Activated T-helper 1 cell treated with anti-CD3 and anti-CD28 coated beads, Interleukin-2, amount 50 U/mL, for 16 hours (primary cell): ENCODE measurements at places on chromosomes 3 and 15.

DNA sequence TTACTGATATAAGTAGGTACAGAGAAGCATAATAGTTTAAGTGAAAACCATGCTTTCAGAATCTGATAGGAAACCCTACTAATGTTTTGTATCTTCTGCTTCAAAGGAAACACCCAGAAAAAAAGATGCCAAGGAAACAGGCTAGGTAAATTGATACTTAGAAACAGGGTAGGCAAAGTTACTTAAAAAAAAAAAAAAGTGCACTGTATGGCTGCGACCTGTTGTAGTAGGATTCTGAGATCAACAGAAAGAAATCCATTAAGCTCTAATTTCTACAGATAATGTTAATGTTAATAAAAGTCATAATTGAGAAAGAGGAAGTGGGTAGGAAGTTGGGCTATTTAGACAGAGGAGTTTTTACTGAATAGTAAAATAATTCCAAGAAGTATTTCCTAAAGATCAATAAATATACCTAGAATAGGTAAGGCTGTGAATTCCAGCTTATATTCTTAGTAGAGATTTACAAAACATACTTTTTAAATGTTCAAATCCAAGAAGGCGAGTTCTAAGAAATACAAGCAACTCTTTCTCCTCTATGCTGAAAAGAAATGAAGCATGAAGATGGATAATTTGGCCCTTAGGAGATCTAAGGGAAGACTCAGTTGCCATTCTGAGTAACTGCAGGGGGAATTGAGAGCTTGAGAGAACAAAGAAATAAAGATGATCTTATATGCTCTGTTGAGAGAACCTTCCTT is 24.1 kb upstream of the STT3B start:
- DNase-seq = no peak

- no peak for DNase-seq
Observed at GRCh38 chr3:53525765-53526703, 31.6 kb downstream of the CACNA1D start.

GRCh38 chr15:78402061-78402610 is 35.9 kb upstream of the IREB2 start:
- no peak for DNase-seq

DNA sequence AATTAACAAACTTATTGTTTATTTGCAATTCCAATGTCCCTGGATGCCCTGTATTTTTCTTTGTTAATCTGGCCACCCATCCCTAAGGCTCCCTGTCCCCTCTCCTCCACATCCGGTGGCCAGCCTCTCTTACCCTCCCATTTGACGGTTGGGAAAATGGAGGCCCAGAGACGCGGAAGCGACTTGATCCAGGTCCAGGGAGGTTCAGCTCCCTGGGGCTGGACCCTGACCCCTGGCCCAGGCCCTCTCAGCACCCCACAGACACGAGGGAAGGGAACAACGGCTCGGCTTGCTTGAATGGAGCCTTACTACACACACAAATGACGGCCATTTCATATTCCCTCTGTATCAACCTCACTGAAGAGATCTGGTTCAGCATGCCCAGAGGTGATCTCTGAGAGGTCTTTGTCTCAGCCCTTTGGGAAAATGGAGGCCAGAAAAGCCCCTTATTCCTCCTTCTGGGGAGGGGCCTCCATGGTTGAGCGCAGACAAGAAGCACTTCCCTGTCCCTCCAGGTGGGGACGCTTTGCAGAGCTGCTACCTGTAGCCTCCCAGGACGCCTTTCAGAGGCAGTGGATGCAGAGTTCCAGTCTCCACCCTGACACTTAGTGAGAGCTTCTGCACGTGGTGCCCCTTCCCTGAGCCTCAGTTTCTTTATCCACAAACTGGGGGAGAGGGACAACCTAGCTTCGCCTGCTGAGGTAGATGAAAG is 82.1 kb downstream of the ATP2B2 start:
- no peak for DNase-seq

DNA sequence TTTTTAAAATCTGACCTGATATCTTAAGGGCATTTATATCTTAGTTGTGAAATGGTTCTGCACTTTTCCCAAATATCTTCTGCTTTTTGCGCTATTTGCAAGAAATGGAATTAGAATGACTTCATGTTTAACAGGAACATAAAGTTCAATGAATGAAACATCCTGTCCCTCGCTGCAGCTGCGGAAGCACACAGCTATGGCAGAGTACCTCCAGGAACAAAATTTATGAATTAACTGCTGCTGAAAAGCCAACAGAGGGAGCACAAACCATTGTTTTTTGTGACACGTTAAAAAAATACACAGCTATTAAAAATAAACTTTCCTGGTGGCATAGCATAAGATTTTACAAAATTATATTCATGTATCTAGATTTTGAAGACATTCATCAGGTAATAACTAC is 404.4 kb upstream of the MDFIC2 start:
- DNase-seq = no peak

DNA sequence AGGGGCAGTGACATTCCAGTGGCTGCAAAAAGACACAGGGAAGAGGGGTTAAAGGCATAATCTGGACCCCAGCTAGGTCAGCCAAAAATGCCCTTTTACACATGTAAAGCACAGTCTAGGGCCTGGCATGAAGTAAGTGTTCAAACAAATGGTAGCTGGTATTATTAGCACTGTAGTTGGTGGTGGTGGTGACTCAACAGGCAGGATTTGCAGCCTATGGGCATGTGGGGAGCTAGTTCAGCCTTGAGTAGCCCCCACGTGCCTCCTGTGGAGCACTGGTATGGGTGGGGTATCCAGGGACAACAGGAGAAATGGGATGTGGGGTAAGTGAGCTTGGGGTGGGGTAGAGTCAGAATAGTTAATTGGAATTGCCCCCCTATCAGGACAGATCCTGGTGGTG is 27.6 kb downstream of the DNASE1L3 start:
- DNase-seq = no peak

GRCh38 chr15:53530761-53531160 is 228.7 kb downstream of the WDR72 start:
- no peak for DNase-seq

GRCh38 chr3:26712211-26713026 is 89.8 kb downstream of the LRRC3B start:
- DNase-seq = no peak

DNA sequence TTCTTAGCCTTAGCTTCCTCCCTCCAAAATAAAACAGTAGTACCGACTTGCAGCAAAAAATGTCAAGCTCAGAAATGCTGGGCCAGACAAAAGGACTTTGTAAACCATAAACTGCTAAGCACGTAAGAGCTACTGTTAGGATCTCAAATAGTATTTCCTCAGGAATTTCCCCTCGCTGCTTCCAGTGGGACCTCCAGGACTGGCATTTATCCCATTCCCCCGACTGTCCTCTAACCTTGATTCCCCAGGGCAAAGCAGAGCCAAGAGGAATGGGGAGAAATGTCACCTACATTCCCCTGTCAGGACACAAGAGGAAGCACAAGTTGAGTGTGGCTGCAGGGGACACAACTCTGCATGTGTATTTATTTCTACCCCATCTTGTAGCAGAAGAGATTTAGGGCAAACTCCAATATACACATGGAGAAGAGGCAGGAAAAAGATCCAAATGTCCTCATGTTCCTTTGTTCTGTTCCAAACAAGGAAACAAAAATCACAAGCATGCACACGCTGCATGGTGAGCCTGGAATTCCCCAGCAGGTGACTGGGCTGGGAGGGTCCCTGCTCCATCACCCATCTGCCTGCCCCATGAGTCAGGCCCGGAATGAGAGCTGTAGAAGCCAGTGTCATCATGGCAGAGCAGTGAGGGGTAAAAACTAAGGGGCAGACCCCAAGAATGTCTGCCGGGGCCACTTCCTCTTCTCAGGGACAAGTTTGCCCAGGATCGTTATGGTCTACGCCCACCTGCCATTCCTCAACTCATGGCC is 4.2 kb downstream of the STOML1 start:
- DNase-seq = no peak

DNA sequence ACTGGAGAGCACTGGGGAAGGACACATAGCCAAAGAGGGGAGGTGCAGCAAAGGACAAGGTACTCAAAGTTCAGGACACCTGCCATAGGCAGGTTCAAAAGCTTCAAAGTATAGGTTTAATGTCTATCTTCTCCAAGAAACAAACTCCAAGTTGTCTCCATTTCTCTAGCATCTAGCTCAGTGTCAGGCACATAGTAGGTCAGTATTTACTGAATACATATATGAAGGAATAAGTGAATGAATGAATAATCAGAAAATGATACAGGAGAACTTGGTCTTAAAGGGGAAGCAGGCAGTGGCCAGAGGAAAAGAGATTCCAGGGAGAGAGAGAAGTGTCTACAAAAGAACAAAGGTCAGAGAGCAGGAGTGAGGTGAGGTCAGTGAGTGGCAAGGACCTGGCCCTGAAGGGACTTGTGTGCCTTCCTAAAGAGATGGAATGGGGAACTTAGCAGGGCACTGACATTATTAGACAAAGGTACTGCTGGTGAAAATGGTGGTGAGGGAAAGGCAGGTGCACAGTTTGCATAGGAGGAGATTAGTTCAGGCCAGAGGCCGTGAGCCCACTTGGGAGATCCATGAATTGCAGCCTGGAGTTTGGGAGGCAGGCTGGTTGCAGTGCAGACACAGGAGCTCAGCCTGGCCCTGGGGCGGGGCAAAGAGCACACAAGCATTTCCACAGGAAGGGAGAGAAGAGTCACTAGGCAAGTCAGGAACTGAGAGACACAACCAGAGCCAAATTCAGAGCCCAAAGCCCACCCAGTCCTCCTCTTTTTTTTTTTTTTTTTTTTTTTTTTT is 21.4 kb downstream of the TBC1D2B start:
- DNase-seq = no peak
